Body of pancreas (tissue), 4 donors: ENCODE measurements at places on chromosomes 12 and 14. TPM values are rescaled to one million over a fixed set of nuclear protein-coding genes. Genes with fewer than 3 reads are reported as not detected.
A peak's percentile ranks its signal among the peaks of the same experiment; 100 is the strongest.

- no peak for DNase-seq
- H3K27ac ChIP-seq = no peak overlapping the region
- no peak overlapping the region for H3K4me3 ChIP-seq
- no peaks in the 10 kb centered on the region for H3K27me3 ChIP-seq
These were observed 75.6 kb upstream of the SLC24A4 start for GRCh38 chr14:92247341-92247740.

DNA sequence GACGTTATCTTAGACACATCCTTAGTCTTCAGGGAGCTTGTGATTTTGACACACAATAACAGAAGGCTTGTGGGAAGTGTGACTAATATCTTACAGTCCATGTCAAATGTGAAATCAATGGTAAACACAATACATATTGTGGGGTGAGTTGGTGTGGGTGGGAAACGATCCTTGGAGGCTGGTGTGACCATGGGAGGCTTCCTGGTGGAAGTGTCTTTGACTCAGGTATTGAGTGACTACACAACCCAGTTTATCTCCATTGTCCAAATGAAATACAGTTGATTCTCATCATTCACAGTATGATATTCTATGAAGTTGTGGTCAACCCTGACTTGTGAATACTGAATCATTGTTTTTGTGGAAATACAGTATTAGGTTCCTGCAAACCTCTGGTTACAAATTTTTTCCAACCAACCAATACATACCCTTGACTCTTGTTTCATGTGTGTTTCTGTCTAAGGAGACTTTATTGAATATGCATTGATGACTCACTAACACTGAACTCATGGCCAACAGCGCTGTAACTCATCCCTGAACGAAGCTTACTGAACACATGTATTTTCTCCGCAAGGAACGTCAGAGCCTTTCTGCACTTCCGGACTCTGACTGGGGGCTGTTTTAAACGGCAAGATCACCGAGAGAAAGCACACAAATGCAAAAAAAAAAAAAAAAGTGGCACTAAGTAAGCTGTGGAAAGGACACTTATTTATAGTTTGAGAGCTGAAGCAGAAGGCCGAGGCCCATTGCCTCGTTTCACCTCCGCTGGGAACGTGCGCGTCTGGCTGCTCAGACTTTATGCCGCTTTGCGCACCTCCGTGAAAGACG is 59.0 kb downstream of the CLMN start:
- peak overlapping the region; percentile 95 for H3K27ac ChIP-seq
- H3K4me3 ChIP-seq = no peak overlapping the region
- no peaks in the 10 kb centered on the region for H3K27me3 ChIP-seq
- DNase-seq = peak; percentile 68

DNA sequence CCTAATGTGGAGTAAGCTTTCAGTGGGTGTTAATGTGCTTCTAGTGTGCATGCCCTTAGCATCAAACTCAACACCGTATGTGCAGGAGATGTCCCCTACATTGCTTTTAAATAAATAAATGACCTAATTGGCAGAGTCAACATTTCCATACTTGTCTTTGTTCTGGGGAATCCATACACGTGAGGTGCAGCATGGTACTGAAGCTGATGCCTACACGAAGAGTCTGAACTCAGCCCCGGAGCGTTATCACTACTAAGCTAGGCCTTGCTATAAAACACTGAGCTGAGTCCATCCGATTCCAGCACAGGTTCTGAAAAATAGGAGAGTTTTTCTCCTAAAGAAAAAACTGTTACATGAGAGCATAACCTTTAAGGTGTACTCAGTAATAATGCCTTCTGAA is 125.0 kb upstream of the DYRK2 start:
- H3K4me3 ChIP-seq = no peak overlapping the region
- no peak overlapping the region for H3K27ac ChIP-seq
- no peaks in the 10 kb centered on the region for H3K4me1 ChIP-seq
- no peaks in the 10 kb centered on the region for H3K36me3 ChIP-seq
- no peaks in the 10 kb centered on the region for H3K27me3 ChIP-seq

GRCh38 chr12:3980504-3981272 is 107.5 kb upstream of the PARP11 start:
- no peaks in the 10 kb centered on the region for H3K36me3 ChIP-seq
- no peak for DNase-seq

The SUPT16H gene
- 37.1 TPM for total RNA-seq

GRCh38 chr14:64025479-64025878 is 172.7 kb downstream of the SYNE2 start:
- no peaks in the 10 kb centered on the region for H3K27me3 ChIP-seq
- no peaks in the 10 kb centered on the region for H3K4me1 ChIP-seq
- DNase-seq = no peak
- H3K4me3 ChIP-seq = no peak overlapping the region

The SMIM41 gene
- total RNA-seq = 0.66 TPM

The KRT86 gene
- 8.6 TPM for total RNA-seq

GRCh38 chr14:74245292-74245691 is 6.0 kb downstream of the VSX2 start:
- H3K27ac ChIP-seq = no peak overlapping the region
- peaks cover 18% of the 10 kb centered on the region for H3K27me3 ChIP-seq
- H3K36me3 ChIP-seq = no peaks in the 10 kb centered on the region
- H3K4me1 ChIP-seq = peaks cover 15% of the 10 kb centered on the region
- no peak overlapping the region for H3K4me3 ChIP-seq

The PPFIA2 gene
- total RNA-seq = not detected

GRCh38 chr14:100567877-100568163 is 19.4 kb downstream of the BEGAIN start:
- peak overlapping the region; percentile 87 for H3K27ac ChIP-seq
- DNase-seq = no peak
- H3K36me3 ChIP-seq = no peaks in the 10 kb centered on the region
- peak overlapping the region; percentile 72 for H3K4me3 ChIP-seq

- no peak overlapping the region for H3K4me3 ChIP-seq
- no peak for DNase-seq
- H3K27ac ChIP-seq = no peak overlapping the region
- H3K36me3 ChIP-seq = no peaks in the 10 kb centered on the region
These were observed 140.4 kb upstream of the NRXN3 start for GRCh38 chr14:78029601-78030372.

GRCh38 chr14:47675466-47676314 is at the start of gene MDGA2:
TSS of gene MDGA2 (minus strand) at chr14:47675605.
- H3K27ac ChIP-seq = no peak within 1 kb of the TSS
- H3K36me3 ChIP-seq = no peaks in the 10 kb centered on the region
- H3K4me1 ChIP-seq = peaks cover 16% of the 10 kb centered on the region
- peak; percentile 7 for DNase-seq

The GPD1 gene
- total RNA-seq = 7.0 TPM

GRCh38 chr12:89469361-89469760 is 55.2 kb downstream of the GALNT4 start:
- H3K27me3 ChIP-seq = no peaks in the 10 kb centered on the region
- no peaks in the 10 kb centered on the region for H3K36me3 ChIP-seq
- H3K4me3 ChIP-seq = no peak overlapping the region
- H3K27ac ChIP-seq = no peak overlapping the region
- H3K4me1 ChIP-seq = peaks cover 3% of the 10 kb centered on the region

The LRRC10 gene
- not detected for total RNA-seq

- no peak overlapping the region for H3K4me3 ChIP-seq
- no peaks in the 10 kb centered on the region for H3K27me3 ChIP-seq
- no peak for DNase-seq
- no peaks in the 10 kb centered on the region for H3K4me1 ChIP-seq
These were observed 105.1 kb downstream of the PRIMA1 start for GRCh38 chr14:93683226-93683625.

- DNase-seq = no peak
- H3K4me3 ChIP-seq = no peak overlapping the region
- H3K27ac ChIP-seq = no peak overlapping the region
- H3K27me3 ChIP-seq = no peaks in the 10 kb centered on the region
- no peaks in the 10 kb centered on the region for H3K36me3 ChIP-seq
These were observed 179.6 kb downstream of the SLC35F4 start for GRCh38 chr14:57686304-57686703.

GRCh38 chr12:79187032-79187431 is 322.5 kb downstream of the SYT1 start:
- no peaks in the 10 kb centered on the region for H3K4me1 ChIP-seq
- no peak for DNase-seq
- no peak overlapping the region for H3K4me3 ChIP-seq
- H3K27me3 ChIP-seq = no peaks in the 10 kb centered on the region
- H3K27ac ChIP-seq = no peak overlapping the region
- no peaks in the 10 kb centered on the region for H3K36me3 ChIP-seq

DNA sequence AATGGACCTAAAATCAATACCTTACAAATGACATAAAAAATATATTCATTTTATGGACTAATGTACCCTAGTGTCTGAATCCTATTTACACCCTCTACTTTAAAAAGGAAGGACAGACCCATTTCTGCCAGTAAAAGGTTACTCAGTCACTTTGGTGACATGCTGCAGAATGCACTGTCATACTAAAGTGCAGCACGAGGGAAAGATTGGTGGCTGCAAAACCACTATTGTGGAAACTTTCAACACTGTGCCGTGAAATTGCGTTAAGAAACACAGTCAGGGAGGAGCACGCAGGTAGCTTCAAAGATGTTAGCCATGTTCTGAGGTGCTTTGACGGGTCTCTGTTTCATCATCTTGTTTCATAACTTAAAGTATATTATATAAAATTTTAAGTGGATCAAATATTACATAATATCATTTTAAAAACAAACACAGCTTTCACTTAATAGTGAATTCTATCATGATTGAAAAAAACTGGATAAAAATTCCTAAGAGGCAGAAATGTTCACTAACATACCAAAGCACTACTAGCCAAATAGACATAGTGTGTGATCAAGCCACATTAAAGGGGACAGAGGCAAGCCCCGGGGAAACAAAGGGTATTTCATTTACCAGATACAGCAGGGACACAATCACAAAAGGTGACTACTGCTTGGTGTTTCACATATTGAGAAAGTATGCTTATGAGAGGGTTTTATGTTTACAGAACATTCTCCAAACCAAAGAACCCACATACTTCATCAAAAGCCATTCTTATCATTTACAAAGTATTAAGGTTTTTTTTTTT is 330.8 kb upstream of the SOX5 start:
- H3K4me3 ChIP-seq = no peak overlapping the region
- H3K27me3 ChIP-seq = no peaks in the 10 kb centered on the region
- H3K4me1 ChIP-seq = no peaks in the 10 kb centered on the region

- H3K4me3 ChIP-seq = no peak overlapping the region
- H3K27ac ChIP-seq = no peak overlapping the region
- peaks cover 4% of the 10 kb centered on the region for H3K4me1 ChIP-seq
These were observed 85.6 kb downstream of the CCDC92 start for GRCh38 chr12:123886931-123887582.

DNA sequence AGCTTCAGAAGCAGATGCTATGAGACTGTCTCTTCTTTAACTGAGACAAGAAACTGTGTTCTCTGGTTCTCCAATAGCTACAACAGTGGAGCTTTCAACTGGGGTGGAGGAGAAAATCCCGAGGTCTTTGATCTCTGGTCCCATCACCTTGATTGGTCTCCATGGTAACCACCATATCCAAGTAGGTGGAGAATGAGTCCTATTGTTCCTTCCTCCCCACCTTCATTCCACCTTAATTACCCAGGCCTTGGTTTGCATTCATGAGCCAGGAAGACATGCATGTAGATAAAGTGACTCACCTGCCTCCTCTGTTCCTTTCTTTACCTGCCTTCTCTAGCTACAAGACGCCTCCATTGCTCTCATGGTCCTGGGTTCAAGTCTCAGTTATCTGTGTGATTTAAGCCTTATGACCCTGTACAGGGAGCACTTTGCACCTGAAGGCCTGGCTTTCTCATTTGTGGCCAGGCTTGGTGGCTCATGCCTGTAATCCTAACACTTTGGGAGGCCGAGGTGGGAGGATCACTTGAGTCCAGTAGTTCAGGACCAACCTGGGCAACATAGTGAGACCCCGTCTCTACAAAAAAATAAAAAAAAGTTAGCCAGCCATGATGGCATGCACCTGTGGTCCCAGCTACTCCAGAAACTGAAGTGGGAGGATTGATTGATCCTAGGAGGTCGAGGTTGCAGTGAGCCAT is 157.7 kb upstream of the TBX3 start:
- no peaks in the 10 kb centered on the region for H3K36me3 ChIP-seq
- H3K27ac ChIP-seq = no peak overlapping the region
- no peaks in the 10 kb centered on the region for H3K4me1 ChIP-seq
- no peaks in the 10 kb centered on the region for H3K27me3 ChIP-seq

The ANG gene
- total RNA-seq = 24.1 TPM

GRCh38 chr12:51941604-51942003 is 9.9 kb upstream of the ACVR1B start:
- H3K4me1 ChIP-seq = peaks cover 11% of the 10 kb centered on the region
- no peaks in the 10 kb centered on the region for H3K27me3 ChIP-seq
- DNase-seq = no peak
- no peaks in the 10 kb centered on the region for H3K36me3 ChIP-seq
- no peak overlapping the region for H3K4me3 ChIP-seq

DNA sequence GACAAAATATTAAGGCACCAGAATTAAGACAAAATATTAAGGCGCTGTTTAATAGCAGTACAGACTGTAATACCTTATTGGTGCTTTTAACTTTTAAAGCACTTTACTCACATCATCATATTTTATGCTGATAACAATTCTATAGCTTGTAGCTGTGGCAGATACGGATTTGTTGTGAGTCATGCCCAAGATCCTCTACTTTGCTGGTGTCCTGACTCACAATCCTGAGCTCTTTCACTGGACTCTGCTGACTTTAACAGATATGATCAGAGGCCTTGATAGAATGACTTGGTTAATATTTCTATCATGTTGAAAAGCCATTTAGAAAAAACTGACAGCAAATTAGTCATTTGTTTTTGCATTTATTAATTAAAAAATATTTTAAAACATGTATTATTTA is 99.0 kb upstream of the PKP2 start:
- DNase-seq = no peak
- no peaks in the 10 kb centered on the region for H3K36me3 ChIP-seq
- no peaks in the 10 kb centered on the region for H3K4me1 ChIP-seq
- H3K4me3 ChIP-seq = no peak overlapping the region

GRCh38 chr12:76337583-76337982 is 10.6 kb downstream of the BBS10 start:
- H3K4me1 ChIP-seq = no peaks in the 10 kb centered on the region
- H3K4me3 ChIP-seq = no peak overlapping the region
- H3K36me3 ChIP-seq = no peaks in the 10 kb centered on the region
- no peak overlapping the region for H3K27ac ChIP-seq

The IFI27 gene
- 38.6 TPM for total RNA-seq

The KRT79 gene
- not detected for total RNA-seq
